Left lung (tissue), 14 donors: ENCODE measurements at places on chromosomes 3 and 15.

DNA sequence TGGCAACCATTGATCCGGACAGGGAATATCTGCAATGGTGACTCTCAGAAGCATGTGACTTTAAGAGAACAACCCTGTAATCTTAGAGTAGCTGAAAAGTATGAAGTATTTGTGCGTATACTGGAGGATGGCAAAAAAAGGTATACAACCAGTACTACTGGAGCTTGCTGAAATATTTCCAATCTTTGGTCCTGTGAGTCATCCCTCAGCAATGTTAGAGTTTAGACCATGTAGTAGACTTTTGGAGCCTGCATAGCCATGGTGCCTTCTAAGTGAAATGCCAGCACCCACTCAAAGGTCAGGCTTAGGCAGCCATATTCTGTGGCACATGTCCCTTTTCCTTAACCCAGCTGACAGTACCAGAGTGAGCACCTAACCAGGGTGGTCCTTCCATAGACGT lies 429.4 kb downstream of the NTRK3 start:
- H3K27me3 ChIP-seq, result no peaks in the 10 kb centered on the region
- H3K4me3 ChIP-seq, result no peak overlapping the region
- no peaks in the 10 kb centered on the region for H3K36me3 ChIP-seq
- H3K4me1 ChIP-seq, result no peaks in the 10 kb centered on the region
- DNase-seq, result no peak

GRCh38 chr3:8182904-8183303 lies 318.7 kb upstream of the LMCD1 start:
- no peaks in the 10 kb centered on the region for H3K4me1 ChIP-seq
- DNase-seq, result no peak
- no peak overlapping the region for H3K4me3 ChIP-seq
- no peak overlapping the region for H3K27ac ChIP-seq

GRCh38 chr3:17052363-17052762 lies 167.6 kb downstream of the PLCL2 start:
- DNase-seq, result no peak
- no peaks in the 10 kb centered on the region for H3K36me3 ChIP-seq
- no peak overlapping the region for H3K27ac ChIP-seq
- no peaks in the 10 kb centered on the region for H3K4me1 ChIP-seq
- H3K4me3 ChIP-seq, result no peak overlapping the region

DNA sequence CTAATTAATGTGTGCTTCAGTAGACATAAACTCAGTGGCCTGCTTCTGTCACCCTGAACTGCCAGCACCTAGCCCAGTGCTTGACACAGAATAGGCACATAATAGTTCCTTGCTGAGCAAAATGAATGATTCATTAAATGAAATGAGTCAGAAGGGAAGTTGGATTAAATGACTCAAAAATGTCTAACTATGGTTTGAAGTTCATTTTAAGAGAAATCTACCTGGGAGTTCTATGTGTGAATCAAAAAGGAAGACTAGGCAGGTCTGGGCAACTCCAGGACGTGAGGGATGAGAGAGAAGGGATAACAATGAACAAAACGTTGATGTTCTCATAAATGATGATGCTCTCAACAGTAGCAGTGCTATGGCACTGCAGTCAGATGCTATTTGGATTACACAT lies 175.0 kb downstream of the CFAP20DC start:
- H3K36me3 ChIP-seq, result no peaks in the 10 kb centered on the region
- no peaks in the 10 kb centered on the region for H3K27me3 ChIP-seq
- H3K4me3 ChIP-seq, result no peak overlapping the region
- no peaks in the 10 kb centered on the region for H3K4me1 ChIP-seq

DNA sequence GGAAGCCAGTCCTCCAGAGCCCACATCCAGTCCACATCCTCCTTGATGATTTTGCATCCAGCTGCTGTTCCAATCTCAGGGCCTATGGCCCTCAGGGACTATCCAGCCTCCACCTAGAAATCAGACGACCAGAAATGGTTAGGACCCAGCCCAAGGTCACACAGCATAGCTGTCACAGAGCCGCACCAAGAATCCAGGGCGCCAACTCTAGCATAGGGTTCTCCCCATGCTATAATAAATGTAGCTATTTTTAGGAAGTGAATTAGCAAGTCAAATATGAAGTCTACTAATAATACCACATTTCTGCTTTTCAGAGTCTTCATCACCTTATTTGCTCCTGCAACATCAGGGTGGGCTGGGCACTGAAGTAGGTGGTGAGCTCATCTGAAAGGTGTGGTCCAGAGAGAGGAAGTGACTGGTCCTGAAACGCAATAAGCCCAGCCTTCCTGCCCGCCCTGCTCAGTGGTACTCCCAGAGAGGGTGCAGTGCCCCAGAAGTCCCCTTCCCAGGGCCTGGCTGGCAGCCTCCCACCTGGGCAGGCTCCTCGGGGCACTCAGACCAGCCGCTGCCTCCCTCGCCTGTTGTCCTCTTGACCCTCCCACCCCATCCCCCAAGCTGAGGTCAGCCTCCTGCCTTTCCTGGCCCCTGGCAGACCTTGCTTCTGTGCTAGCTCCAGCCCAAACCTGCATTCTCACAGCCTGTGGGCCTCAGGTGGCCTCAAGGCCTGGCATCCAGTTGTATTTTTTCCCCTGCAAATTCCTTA lies 17.6 kb upstream of the CYP11A1 start:
- no peak for DNase-seq
- H3K27me3 ChIP-seq, result no peaks in the 10 kb centered on the region
- peaks cover 38% of the 10 kb centered on the region for H3K4me1 ChIP-seq
- H3K4me3 ChIP-seq, result no peak overlapping the region
- H3K27ac ChIP-seq, result peak overlapping the region; percentile 76

- no peaks in the 10 kb centered on the region for H3K36me3 ChIP-seq
- no peak overlapping the region for H3K4me3 ChIP-seq
- no peaks in the 10 kb centered on the region for H3K4me1 ChIP-seq
Measured at GRCh38 chr3:135944831-135945230, 20.7 kb upstream of the PPP2R3A start.

DNA sequence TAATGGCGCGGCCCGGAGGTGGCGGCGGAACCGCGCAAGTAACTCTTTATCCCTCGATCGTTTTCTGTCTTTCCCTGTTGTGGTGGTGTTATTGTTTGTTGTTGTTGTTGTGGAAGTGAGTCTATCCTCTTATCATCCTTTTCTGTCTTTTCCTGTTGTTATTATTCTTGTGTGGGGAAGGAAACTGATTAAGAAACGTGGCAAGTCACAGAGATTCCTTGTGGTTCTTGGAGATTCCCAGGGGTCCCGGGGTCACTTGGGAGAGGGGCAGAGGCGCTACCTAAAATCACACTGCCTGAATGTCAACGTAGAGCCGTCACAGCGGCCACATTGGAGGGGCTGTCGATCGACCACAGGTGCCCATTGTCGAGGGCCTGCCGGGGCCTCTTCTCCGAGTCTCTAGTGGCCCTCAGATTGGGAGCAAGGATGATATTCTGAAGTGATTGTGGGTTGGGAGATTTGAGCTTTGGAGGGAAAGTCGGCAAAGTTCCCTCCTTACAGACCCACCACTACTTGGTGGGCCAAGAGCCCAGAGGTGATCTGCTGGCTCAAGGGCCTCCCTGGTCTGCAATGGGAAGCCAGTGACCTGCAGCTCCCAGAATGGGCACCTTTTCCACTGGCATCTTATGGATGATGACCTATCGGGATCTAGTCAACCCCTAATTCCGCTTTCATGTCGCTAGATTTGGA lies 790 bp downstream of the PARP14 start:
- H3K27me3 ChIP-seq, result no peaks in the 10 kb centered on the region
- H3K36me3 ChIP-seq, result no peaks in the 10 kb centered on the region
- H3K27ac ChIP-seq, result peak overlapping the region; percentile 98
- H3K4me1 ChIP-seq, result peaks cover 58% of the 10 kb centered on the region
- peak overlapping the region; percentile 90 for H3K4me3 ChIP-seq
